Fibroblast of skin of abdomen (primary cell): ENCODE measurements at places on chromosomes 6 and 20.

GRCh38 chr6:90329386-90330077 lies 32.9 kb upstream of the BACH2 start:
- no peak for DNase-seq

- peak; percentile 77 for DNase-seq
Measured at GRCh38 chr20:58471193-58472164, 43.7 kb downstream of the APCDD1L start.

- DNase-seq, result peak; percentile 88
Measured at GRCh38 chr6:84522135-84522549, 242.3 kb downstream of the TBX18 start.

- peak; percentile 58 for DNase-seq
Measured at GRCh38 chr6:142474531-142475289, 172.9 kb downstream of the ADGRG6 start.

GRCh38 chr20:14341801-14342200 lies 4.4 kb upstream of the FLRT3 start:
- DNase-seq, result no peak

- no peak for DNase-seq
Measured at GRCh38 chr6:43308990-43309477, 408 bp upstream of the CRIP3 start.

DNA sequence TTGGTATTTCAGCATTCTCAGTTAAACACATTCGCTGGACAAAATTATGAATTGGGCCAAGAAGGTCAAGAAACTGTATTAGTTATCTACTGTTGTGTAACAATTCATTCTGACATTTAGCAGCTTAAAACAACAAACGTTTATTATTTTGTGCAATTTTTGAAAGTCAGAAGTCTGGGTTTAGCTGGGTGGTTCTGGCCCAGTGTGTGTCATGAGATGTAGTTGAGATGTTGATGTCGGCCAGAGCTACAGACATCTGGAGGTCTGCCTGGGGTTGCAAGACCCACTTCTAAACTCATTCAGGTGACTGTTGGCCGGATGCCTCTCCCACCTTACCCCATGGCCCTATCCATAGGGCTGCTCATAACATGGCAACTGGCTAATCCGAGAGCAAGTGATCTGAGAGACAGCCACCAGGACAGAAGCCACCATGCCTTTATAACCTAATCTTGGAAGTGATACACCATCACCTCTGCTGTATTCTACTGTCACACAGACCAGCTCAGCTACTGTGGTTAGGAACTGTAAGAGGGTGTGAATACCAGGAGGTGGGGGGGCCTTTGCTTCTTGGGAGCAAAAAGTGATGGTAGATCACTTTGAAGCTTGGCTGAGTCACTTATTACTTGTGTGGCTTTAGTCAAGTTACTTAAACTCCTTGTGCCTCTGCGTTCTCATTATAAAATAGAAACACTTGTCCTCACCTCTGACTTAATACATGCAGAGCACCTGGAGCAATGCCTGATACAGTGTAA lies 217.0 kb upstream of the MYLIP start:
- no peak for DNase-seq

DNA sequence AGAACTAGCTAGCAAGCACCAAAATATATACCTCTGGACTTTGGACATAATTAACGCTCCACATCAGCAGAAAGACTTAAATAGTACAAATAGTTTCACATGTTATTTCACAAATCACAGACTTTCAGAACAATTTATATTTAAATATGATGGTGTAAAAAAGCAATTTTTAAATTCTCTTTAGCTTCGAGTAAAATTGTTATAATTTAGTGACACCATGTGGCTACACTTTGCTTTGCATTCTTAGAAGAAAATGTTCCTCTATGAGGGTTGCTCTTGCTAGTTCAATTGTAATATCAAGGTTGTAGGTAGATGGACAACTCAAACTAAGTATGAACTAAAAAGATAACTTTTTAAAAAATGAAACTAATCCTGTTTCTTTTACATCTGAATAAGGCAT lies 69.0 kb downstream of the BTBD9 start:
- no peak for DNase-seq

GRCh38 chr6:33297406-33297955 lies 1.3 kb downstream of the RGL2 start:
- DNase-seq, result no peak

DNA sequence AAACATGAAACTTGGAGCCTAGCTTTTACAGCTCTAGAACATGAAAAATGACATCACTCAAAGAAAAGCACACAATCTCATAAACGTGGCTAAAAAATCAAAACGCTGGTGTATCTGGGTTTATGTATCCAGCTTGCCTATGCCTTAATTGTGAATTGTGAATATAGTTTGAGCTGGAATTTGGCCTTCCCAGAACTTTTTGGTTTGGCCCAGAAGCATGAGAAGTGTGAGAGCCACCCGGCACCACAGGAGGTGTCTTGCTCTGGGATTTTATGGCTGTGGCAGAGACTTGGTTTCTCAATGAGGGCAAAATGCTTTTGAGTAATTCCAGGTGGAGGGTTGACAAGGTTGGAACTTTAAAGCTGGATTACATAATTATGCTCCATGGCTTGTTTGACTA lies 69.2 kb downstream of the TIAM2 start:
- DNase-seq, result no peak

DNA sequence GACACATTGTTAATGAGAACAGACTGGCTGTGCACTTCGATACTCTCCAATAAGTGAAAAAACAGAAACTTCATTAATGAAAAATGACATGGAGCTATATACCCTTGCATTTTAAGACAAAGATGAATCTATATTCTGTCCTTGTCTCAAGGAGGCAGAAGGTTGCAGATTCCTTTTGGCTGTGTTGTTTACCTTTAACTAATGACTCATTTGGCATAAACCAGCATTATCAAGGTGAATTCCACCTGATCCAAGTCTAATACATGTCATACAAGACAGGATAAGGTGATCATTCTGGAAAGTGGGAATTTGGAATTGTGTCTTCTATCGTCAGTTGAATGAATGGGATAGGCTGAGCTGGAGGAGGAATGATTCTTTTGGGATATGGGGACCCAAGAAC lies 192.9 kb downstream of the PLCB4 start:
- no peak for DNase-seq

DNA sequence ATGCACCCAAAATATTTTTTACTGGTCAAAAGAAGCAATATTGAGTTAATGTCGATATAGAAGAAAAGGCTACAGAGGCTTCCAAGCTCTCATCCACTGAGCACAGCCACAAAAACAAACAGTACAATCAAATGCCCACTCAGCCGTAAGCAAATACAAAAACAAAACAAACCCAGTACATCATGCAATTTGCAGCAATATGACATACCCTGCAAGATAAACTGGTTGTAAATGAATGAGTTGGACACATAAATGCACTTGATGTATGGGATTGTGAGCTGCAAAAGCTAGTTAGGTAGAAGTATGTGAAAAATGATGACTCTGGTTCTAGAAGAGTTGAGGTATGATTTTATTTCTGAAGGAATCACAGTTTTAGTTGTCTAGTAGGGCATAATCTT lies 83.9 kb downstream of the SESN1 start:
- DNase-seq, result no peak
